ENCODE measurements at places on chromosomes 16 and 17.

DNA sequence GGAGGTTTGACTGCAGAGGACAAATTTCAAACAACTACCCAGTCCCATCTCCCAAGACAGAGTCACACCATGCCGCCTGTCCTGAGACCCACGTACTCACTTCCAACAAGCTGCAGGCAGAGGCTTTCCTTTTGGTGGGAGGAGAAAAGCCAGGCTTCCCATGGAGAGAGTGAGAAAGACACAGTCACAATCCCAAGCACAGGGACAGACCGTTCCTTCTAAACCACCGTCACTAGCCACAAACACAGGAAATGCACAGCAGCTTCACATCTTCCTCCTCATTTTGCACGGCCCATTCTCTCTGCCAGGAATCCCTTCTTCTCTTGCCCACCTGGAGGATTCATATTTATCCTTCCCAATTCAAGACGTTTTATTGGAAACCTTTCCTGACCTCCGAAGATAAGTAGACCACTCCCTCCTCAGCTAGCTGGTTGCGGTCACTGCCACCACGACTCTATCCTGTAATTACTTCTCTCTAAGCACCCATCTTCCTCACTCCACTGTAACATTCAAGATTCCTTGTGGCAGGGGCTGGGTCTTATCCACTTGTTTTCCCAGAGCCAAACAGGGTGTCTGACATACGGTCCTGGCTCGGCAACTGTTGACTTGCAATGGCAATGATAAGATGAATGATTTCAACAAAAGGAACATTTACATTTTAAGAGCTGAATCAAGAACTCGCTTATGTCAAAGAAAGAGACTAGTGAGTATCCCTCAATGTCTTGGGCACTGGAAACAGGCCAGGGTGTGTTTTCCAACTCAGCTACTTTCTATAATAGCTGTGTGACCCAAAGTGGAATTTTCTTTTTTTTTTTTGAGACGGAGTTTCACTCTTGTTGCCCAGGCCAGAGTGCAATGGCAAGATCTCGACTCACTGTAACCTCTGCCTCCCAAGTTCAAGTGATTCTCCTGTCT lies 87.6 kb downstream of the XYLT1 start:
- no peak for DNase-seq

DNA sequence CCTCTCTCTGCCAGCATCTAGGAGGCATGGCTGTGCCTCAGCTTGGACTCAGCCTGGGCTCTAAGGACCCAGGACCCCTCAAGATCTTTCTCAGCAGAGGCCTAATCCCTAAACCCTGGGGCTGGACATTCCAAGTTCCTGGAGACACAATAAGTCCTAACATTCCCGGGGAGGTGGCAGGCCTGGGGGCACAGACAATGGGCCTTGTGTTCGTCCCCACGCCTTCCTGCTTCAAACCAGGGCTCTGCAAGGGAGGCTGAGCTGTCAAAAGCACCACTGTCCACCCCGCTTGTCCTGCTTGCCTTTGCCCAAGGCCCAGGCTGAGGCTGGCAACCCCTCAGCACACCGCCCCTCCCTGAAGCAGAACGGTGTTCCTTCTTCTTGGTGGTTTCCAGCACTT lies 13.7 kb downstream of the SDK2 start:
- DNase-seq = no peak

DNA sequence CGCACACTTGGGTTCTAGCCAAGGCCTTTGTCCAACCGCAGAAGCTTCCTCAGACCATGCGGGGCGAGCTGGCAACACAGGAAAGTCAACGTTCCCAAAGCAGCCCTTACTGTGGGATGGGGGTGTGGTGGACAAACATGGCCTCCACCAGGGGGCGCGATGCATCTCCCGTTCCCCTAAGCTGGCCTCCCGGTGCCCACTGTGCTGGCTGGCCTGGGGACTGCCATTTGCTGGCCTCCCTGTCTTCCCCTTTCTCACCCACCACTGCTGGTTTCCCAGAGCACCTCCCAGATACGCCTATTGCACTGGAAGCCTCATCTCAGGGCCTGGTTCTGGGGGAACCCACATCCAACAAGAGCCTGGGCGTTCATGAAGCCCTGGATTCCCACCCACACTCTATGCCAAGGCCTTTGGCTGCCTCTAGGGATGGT lies 145.3 kb downstream of the IRF8 start:
- peak; percentile 21 for DNase-seq

DNA sequence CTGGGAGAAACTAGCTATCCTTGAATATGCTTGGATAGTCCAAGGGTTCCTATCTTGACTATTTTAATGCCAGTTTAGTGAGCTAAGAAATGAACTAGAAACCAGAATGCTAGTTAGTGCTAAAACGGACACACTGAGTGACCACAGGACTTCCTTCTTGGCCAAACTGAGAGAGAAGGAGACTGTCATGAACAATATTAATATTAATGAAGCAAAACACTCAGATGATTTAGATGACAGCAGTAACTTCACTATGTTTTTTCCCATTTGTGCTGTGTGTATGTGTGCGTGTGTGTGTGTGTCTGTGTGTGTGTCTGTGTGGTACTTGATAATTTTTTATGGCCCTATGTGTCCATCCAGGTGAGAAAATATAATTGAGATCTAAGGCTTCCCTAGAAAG lies 2.2 kb upstream of the ATXN1L start:
- no peak for DNase-seq

- DNase-seq = no peak
These were observed 4.6 kb downstream of the ANKFN1 start for GRCh38 chr17:56157845-56158244.

- no peak for DNase-seq
These were observed 522 bp downstream of the NAGS start for GRCh38 chr17:44004761-44005526.
